ENCODE measurements at places on chromosomes 7 and 10.

DNA sequence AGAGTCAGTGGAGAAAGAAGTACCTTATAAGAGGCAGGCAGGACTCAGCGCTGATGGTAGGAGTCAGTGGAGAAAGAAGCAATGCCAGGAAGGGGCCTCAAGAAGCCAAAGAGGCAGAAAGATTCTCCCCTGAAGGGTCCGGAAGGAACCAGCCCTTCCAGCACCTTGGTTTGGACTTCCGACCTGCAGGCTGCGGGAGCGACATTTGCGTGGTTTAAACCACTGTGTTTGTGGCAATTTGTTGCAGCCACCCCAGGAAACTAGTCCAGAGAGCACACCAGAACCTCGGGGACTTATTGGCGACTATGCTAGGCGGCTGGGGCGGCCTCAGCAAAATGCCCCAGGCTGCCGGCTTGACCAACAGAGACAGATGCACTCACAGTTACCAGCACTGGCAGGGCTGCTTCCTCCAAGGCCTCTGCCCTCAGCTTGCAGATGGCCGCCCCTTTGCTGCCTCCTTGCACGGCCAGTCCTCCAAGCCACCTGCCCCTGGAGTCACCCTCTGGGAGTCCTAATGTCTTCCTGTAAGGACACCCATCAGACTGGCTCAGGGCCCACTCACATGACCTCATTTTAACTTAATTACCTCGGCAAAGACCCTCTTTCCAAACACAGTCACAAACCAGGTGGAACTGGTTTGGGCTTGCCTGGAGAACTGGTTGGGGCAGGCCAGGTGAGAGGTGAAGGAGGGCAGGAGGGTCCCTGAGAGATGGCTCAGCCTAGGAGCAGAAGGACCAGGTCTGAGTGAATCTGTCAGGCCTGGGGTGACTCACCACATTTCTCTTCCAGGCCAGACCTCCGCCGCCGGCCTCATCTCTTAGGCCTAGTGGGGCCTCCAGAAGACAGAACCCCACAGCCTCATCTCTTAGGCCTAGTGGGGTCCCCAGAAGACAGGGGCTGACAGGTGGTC, 26.1 kb downstream of the CALML3 start:
- DNase-seq = no peak

GRCh38 chr10:130161331-130161730, 25.1 kb downstream of the GLRX3 start:
- no peak for DNase-seq

- DNase-seq = no peak
Measured at GRCh38 chr10:25083546-25084111, 67.2 kb downstream of the THNSL1 start.

DNA sequence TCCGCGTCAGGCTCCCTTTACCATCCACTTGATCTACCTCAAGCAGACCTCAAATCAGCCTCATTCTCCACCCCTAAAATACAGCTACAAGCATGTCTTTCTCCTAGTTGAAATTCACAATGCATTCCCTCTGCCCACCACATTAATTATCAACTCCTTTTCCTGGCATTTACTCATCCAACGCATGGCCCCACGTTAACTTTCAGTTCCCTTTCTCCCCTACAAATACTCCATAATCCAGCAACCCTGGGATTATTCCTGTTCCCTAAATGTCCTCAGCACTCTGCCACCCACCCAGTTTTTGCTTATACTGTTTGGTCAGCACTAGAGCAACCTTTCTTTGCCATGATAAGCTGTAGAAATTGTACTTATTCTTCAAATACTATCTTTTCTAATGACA, 5.7 kb upstream of the VIM start:
- DNase-seq = no peak

GRCh38 chr7:45387837-45388236, 186.3 kb upstream of the ADCY1 start:
- no peak for DNase-seq

DNA sequence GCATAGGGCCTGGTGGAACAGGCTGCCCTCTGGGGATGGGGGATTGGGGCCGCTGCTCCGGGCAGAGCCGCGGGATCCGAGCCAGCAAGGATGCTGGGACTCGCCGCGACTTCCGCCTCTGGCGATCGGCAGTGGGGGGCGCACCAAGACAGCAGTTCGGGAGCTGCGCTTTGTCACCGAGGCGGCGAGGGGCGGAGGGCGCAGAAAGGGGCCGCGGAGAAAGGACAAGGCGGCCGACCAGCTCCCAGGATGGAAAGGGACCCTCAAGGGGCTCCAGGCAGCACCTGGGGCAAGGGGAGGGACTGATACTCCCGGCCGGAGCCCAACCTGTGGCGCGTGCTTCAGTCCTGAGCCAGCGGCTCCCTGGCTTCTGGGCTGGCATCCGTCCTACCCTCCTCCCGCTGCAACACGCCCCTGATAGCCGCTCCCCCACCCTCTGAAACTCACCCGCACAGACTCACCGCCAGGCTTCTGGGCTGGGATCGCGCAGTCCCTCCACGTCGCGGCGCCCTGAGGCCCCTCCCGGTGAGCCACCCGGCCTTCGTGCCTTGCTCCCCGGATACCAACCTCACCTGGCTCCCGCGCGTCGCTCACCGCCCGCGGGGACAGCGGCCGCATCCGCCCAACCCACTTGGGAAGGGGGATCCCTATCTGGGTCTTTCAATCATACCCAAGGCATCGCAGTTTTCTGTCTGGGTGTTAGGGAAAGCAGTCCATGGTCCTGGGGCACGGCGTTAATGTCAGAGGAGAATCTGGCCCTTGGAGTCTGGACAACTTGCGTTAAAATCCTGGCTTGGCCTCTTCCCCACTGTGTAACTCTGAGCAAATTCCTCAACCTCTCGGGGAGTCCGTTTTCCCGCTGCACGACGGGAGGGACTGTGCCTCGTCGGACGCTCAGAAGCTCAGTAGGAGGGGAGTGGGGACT, 7.0 kb upstream of the EVX1 start:
- no peak for DNase-seq

- DNase-seq = no peak
Measured at GRCh38 chr7:3282457-3282856, 18.6 kb upstream of the SDK1 start.

GRCh38 chr7:137266764-137267163, 76.8 kb downstream of the PTN start:
- DNase-seq = no peak

- no peak for DNase-seq
Measured at GRCh38 chr10:86594535-86594934, 59.8 kb upstream of the OPN4 start.

GRCh38 chr7:69515495-69516212, 82.6 kb upstream of the AUTS2 start:
- no peak for DNase-seq

DNA sequence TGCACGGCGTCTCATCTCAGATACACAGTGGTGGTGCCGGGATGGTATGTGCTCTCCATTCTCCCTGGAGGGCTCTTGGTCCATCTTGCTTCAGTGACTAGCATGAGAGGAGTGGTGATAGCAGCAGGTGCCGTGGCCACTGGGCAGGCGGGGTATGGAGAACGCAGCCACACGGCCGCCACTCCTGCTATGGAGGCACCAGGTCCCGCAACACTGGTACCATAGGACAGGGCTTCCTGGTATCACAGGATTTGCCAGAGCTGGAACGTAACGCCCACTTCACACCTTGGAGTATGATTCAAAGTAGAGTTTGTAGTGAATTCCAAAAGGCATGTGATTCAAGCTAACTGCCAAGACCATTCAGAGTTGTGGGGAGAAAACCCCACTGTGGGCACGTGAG, 284.1 kb downstream of the DPP6 start:
- no peak for DNase-seq

GRCh38 chr7:142001163-142001874, 5.6 kb downstream of the MGAM start:
- no peak for DNase-seq

DNA sequence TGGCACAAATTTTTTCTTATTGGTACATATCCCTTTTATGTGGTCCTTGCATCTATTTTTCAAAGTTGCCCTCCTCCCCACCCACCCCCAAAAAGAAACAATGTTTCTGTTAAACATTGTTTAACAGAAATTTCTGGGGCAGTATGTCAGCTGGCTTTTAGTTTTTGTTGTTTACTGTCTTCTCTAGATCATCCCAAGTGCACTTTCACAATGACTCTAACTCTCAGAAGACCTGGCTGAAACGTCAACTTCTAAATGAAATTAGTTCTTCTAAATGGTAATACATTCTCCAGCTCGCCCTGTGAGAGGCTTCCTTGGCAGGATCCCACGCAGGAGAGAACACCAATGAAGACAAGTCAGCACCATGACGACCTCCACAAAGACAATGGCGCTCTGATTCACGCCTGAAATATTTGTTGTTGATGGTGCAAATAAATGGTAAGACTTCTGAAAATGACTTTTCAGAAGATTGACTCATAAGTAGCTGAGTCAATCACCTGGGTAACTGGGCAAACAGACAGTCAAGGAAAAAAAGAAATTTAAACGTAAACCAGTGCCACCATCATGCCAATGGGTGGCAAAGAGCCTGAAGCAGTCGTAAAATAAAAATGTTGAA, 293.7 kb downstream of the FZD1 start:
- DNase-seq = no peak

DNA sequence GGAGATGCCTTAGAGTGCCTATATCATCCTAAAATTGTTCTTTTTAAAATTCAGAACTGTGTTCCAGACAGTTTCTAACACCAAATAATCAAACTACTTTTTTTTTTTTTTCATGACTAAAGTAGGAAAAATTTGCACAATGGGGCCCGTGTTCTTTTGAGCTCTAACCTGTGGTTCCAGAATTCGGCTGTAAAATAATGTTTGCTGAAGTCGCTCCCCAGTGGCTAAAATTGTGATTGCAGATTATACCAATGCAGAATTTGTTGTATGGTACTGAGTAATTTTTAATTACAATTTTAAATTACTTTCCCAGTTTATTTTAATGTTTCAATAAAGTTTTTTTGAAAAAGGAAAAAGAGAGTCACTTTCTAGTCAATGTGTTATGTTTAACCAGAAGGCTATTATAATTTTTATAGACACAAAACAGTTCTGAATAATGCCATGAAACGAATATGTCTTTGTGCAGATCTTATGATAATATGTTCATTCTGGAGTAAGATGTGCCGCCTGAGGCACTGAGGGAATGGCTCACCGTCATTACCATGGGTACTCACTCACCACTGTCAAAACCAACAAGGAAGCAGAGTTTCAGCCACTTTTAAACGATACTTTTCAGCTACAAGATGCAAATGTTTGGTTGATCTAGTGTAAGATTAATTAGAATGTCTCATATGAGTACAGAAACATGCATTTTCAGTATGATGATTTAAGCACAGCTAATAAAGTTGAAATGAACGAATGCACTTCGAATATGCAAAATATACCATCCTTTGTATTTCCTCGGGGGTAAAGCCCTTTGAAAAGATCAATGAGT, 173.6 kb downstream of the PRKCQ start:
- no peak for DNase-seq

GRCh38 chr10:52951824-52952223, 179.2 kb upstream of the MBL2 start:
- no peak for DNase-seq

- no peak for DNase-seq
Measured at GRCh38 chr10:7787150-7787856, 490 bp downstream of the KIN start.

DNA sequence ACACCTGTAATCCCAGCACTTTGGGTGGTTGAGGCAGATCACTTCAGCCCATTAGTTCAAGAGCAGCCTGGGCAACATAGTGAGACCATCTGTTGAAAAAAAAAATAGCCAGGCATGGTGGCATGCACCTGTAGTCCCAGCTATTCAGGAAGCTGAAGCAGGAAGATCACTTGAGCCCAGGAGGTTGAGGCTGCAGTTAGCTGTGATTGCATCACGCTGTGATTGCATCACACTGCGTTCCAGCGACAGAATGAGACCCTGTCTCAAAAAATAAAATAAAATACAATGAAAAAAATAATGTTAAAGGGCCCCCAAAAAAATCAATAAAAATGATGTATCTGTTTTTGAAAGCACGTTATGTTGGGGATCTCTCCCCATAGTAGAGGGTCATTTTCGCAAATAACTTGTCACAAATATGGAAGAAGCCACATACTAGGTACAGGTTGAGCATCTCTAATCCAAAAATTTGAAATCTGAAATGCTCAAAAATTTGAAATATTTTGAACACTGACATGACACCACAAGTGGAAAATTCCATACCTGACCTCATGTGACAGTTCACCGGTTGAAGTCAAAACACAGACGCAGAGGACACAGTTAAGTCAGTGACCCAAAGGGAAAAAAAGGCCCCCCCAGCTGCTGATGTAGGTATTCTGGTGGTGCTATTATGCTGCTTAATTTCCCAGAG, 9.5 kb downstream of the CISD1 start:
- DNase-seq = no peak

DNA sequence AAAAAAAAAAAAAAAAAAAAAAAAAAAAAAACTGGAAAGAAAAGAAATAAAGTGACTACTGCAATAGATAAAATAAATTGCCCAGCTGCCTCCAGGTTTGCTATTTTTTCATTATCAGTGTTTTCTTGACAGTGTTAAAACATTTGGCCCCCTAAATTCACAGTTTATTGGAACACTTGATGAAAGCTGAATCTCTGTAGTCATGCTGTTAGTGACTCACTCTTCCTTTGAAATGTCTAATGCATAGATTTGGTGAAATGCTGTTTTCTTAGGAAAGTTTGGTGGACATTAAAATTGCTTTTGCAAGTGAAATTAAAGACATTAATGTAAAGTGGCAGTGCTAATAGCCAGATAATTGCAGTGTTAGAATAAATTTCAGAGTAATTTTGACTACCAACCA, 785.2 kb downstream of the NRG3 start:
- DNase-seq = no peak

- DNase-seq = no peak
Measured at GRCh38 chr10:73253225-73253555, 746 bp upstream of the MRPS16 start.

- DNase-seq = no peak
Measured at GRCh38 chr10:121459279-121459621, 139.0 kb downstream of the FGFR2 start.

GRCh38 chr7:154750353-154750801, 252.5 kb downstream of the PAXIP1 start:
- no peak for DNase-seq

GRCh38 chr10:75286901-75287300, 51.1 kb upstream of the COMTD1 start:
- DNase-seq = no peak

DNA sequence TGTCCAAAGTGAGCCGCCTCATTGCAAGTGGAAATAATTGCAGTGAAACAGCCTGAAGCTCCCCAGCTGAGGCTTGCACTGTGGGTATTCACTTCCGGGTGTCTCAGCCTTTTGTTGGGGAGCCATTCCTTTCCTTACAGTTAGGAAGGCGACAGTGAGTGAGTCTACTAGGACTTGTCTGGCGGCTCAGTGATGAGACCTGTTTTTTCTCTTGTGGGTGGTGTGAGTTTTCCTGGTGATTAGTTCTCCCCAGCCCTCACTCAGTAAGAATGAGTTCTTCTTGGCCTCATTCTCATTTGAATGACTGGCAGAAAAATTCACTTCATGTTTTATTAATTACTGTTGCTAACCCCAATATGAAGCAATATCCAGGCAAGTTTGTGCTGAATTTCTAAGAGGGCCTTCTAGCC, 2.6 kb downstream of the PGAM1 start:
- no peak for DNase-seq

- DNase-seq = no peak
Measured at GRCh38 chr7:23222439-23223030, 24.0 kb upstream of the GPNMB start.
